Stimulated activated CD4-positive, alpha-beta T cell treated with anti-CD3 and anti-CD28 coated beads, Interleukin-1b, Interleukin-23, amount 100 ng/mL, for 1 hour (primary cell): ENCODE measurements at places on chromosomes 12 and 14.

DNA sequence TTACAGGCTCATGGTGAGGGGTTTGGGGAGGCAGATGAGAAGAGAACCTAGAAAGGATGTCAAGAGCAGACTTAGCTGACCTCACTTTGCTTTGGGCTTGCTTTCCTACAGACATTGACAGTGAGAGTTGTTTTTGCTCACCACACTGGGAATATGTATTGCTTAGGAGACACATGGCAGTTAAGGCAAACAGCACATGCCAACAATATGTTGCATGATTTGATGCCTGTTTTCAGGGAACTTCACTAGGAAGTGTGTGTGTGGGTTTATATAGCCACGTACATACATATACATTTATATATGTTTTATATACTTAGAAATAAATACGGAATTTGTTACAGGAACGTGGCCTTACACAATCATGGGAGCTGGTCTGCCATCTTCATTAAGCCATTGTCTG is 346.1 kb downstream of the RGS6 start:
- no peak for DNase-seq

DNA sequence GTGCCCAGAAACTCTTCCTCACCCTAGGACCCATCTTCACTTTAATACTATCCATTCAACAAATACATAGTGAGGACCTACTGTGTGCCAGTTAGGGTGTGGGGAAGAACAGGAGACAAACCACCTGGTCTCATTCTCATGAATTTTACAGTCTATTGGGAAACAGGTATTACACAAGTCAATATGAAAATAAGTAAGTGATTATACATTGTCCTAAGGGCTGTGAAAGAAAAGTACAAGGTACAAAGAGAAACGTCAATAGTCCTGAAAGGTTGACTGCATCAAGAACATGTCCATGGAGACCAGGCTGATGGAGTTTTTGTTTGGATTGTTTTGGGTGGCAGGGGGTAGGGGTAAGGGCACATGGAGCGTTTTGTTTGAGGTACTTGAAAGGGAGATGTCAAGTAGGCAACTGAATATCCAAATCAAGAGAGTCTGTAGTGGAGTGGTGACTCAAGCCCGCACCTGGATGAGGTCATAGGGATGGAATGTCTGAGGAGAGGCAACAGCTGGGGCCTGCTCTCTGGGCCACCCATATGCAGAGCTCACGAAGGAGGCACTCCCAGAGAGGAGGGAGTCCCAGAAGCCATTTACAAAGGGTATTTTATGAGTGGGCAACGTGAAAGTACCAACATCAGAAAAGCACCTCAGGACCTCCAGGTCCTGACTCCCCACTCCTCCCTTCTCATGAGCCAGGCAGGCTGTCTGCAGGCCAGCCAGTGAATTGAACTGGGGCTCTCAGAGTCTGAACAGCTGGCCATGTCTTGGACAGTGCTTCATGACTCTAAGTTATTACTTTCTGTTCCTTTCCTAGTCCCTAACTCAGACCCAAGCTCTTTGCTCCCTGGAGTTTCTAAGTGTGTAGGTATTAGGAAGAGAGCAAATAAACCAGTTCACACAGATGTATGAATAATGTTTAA is 272.0 kb downstream of the ZFP36L1 start:
- no peak for DNase-seq

DNA sequence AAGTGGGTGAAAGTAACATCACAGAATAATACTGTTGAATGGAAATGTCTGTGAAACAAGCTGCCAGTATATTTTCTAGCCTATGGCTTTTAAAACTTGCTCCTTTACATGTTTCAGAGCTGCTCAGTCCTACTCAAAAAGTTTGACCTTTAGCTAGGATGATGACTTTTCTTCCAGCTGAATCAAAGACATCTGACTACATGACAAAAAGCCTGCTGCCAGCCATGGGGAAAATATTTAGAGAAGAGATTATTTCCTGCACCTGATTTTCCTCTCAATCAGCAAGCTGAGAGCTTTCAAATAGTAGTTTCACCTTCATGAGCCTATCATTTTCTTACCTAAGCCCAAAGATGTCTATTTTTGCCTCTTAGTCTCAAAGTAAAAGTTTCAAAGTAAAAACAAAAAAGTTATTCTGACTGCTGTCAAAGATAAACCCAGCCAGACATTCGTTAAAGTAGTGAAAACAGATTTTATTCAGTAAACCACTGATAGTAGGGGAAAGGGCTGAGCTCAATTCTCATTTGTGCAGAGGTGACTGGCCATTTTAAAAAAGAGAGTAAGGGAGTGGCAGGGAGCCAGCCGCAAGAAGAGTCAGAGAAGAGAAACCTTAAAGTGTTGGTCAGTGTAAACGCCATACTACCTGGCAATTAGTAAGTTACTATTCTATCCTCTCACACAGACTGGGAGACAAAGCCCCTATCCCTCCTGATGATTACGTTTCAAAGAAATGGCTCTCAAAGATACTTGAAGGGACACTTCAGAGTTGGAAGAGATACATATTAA is 2.2 kb downstream of the ATP6V1D start:
- no peak for DNase-seq

DNA sequence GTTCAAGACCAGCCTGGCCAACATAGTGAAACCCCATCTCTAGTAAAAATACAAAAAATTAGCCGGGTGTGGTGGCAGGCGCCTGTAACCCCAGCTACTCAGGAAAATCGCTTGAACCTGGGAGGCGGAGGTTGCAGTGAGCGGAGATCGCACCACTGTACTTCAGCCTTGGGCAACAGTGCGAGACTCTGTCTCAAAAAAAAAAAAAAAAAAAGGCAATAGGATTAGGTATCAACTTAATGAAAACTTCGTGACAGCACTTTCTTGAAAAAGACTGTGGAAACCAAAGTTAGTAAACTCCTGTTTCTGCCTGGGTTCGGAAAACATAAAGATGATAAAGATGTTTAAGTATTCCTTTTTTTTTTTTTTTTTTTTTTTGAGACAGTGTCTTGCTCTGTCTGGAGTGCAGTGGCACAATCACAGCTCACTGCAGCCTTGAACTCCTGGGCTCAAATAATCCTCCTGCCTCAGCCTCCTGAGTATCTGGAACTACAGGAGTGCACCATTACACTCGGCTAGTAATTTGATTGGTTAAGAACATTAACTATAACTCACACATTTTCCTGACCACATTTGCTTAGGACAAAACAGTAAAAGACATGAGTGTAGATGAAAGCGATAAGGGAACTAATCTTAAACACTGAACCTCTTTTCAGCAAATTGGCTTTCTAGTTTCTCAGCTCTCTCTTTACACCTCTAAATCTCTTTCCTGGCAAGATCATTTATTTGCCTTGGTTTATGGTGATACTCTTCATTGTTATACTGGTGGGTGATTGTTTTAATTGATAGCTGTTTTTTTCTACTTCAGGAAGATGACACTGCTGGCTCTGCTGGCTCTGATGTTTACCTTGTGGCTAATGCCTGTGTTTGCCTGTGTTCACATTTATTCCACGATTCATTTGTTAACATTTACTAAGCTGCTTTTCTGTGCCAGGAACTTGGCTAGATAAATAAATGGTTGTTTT is 15.8 kb downstream of the HIF1A start:
- DNase-seq, result no peak

- no peak for DNase-seq
These were observed 9.0 kb upstream of the CPNE6 start for GRCh38 chr14:24062216-24062980.

- no peak for DNase-seq
These were observed 147.9 kb downstream of the PPFIA2 start for GRCh38 chr12:81610955-81611889.

DNA sequence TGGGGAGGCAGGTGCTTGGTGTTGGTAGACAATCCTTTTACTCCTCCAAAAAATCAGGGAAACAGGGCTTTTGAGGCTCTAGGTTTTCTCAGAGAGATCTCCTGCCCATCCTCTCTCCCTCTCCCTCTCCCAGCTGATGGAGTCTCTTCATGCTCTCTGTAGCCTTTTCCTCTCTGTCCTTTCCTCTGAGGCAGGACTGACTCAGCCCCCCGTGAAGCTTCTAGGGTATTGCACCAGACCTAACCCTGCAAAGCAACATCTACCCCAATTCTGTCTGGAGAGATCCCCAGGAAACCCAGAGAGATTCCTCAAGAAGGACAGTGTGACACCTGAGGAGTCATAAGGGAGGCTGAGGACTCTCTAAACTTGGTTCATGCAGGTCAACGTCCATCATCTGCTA is 66.4 kb downstream of the CRACR2A start:
- DNase-seq, result no peak

DNA sequence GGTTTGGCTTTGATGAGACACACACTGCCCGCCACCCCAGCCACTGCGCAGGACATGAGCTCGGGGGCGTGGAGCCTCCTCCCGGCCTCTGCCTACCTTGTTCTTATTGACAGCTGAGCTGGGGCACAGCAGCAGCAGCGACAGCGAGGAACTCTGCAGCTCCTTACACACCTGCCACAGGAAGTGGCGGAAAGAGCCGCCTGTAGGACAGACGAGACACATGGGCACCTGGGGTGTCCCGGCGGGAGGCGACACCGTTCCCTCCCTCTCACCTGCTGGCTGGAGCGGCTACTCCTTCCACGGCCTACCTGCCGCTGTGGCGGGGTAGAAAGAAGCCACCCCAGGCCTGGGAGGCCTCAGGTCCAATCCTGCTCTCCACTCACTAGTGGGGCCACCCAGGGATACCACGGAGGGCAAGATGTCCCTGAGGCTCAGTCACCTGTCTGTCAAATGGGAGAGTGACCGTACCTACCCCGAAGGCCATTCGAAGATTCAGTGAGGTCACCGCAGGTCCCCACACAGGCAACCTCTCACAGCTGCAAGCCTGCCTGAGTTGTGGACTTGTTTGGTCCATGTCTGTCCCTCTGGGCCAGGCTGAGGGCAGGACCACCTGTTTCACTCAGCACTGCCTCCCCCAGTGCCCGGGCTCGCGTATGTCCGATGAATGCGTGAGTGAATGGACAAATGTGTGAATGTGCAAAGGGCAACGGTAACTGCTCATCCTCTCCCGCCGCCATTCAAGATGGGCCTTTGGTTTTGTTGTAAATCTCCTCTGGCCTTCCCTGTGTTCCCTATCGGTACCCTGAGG is 42.6 kb downstream of the TRAFD1 start:
- no peak for DNase-seq

DNA sequence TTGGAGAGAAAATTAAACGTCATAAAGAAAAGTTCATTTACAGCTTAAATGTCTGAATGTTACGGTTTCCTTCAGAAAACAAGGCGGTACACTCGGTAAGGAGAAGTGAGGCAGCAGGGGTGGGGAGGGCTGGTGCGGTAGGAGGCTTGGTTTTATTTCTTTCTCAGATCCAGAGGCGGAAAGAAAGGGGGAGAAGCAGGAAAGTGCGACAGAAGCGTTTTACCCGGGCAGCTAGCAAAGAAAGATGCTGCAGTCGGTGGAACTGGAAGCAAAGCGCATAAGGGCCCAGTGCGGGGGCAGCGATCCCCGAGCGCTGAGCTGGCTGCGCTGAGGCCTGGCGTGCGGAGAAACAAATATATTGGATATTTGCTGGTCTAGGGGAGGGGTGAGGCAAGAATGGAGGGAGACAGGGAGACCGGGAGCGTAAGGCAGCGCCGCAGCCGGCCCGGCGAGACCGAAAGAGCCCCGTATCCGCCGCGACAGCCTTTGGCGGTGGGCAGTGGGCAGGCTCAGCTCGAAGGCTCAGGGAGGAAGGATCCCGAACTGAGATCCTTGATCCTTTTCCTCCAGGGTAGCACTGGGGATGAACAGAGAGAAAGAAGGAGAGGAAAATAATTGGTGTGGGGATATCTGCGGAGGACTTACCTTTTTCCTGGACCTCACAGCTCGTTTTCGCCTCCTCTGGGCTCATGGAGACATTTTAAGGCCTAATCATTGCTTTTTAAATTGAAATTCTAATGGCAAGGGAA is 6.4 kb upstream of the HOXC11 start:
- no peak for DNase-seq

- no peak for DNase-seq
These were observed 753 bp downstream of the ACRBP start for GRCh38 chr12:6646276-6647082.

GRCh38 chr12:41924111-41924510 is 220.6 kb downstream of the GXYLT1 start:
- no peak for DNase-seq

DNA sequence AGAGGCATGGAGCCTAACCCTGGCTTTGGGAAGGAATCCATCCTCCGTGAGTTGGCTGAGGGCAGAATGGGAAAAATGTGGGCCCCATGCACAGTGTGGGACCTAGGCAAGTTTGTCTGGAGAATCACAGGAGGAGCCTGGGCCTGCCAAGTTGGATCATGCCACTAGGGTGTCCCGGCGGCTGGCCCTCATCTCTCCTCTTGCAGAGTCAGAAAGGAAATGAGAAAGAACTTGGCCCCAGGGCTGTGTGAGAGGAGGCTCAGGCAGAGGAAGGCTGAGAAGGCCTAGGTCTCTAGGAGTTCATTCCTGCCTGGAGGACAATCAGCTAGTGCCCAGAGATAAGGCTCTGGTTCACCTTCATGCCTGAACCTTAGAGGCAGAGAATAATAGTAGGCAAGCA is 2.5 kb upstream of the ESRRB start:
- DNase-seq, result no peak

- DNase-seq, result no peak
These were observed 710 bp upstream of the BMAL2 start for GRCh38 chr12:27331927-27332324.

GRCh38 chr12:53232646-53233461 is 845 bp upstream of the RARG start:
- no peak for DNase-seq

DNA sequence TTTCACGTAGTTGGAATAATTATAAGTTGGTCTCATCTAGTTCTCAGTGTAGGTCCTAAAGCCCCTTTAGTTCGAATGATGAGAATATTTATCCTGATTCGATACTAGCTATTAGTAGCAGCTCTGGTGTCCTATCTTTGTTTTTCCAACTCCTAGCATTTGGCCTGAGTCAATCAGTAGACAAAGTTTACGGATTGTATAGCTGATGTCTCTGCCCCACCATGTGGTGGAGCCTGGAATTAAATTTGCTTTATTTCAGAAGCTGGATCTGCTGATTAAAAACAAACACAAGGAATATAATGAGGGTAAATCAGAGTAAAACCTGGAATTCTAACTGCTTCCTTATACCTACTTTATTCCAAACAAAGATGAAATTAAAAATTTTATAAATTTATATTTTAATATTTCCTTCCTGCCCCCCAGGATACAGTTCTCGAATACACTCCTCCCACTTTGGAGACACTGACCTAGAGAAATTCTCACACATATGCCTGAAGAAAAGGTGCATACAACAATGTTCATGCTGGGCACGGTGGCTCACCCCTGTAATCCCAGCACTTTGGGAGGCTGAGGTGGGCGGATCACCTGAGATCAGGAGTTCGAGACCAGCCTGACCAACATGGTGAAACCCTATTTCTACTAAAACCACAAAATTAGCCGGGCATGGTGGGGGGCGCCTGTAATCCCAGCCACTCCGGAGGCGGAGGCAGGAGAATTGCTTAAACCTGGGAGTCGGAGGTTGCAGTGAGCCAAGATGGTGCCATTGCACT is 7.6 kb upstream of the BRMS1L start:
- no peak for DNase-seq

GRCh38 chr12:107553211-107553765 is 132.3 kb upstream of the PWP1 start:
- DNase-seq, result no peak
